ENCODE measurements at places on chromosomes 4 and X.

GRCh38 chrX:152821145-152821765, 9.3 kb downstream of the CETN2 start:
- DNase-seq, result no peak

DNA sequence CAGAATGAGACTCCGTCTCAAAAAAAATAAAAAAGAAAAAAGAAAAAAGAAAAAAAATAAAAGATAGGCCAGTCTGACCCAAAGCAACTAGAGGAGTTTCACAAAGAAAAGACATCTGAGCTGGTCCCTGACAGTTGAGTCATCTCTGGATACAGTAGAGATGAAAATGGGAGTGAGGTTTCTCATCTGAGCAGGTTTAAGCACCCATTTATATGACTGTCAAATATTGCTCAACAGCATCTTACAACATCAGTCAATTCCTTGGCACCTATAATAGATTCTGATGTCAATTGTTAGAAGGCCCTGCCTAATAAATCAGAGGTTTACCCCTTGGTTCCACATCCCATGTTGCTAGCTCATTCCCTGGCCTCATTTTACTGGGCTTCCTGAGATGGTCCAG, 490.5 kb downstream of the MAGEE1 start:
- DNase-seq, result no peak

GRCh38 chr4:80876810-80877209, 153.7 kb upstream of the BMP3 start:
- no peak for DNase-seq

- no peak for DNase-seq
Measured at GRCh38 chrX:21375708-21376009, 1.4 kb downstream of the CNKSR2 start.

DNA sequence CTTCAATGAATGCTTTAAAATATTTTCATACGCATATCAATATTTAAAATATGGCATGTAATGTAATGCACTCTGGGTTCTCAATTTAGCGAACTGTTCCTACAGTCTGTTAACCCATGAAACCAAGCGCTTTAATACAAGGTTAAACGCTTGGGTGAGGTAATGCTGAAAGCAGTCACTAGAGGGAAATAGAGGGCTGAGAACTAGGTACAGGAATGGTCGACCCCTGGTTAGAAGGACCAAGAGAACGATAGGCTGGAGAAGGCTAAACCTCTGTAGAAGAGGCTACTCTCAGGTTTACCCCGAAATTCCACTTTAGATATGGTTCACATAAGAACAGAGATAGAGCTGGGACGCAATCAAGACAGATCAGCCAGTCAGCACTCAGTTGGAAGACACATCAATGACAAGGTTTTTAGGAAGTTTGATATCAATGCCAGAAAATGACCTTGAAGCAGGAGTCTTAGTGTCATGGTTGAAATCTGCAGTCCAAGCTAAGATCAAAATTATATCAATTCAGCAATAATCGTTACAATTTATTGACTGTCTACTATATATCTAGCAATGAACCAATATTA, 26.9 kb downstream of the ARSJ start:
- DNase-seq, result peak; percentile 42

- no peak for DNase-seq
Measured at GRCh38 chr4:76706581-76706980, 191.4 kb downstream of the SOWAHB start.

DNA sequence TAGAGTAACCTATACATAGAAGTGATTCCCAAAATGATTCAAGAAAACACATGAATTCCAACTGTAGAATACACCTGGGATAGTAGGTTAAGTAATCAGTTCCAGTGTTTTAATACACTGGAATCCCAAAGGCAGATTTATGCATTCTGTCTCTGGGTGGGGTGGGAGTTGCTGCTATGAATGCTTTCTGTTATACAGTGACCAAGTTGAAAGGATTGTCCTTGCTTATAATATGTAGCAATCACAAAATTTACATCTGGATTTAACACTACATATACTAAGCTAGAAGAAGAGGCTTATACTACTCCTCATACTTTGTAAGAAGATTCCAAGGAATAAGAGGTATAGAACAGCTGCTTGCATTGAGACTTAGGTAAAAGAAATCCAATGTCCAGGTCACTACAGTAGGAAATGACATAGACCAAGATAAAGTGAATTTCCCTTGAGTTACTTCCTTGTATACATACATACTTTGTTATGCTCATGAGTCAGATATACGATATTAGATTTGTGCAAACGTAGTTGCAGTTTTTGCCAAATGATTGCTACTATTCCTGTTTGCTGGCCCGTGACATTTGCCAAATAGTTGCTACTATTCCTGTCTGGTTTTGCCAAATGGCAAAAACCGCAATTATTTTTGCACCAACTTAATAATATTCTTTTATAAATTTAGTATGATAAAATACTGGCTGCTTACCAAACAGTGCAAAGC, 210.5 kb upstream of the DIAPH2 start:
- no peak for DNase-seq

Data from CD4-positive, alpha-beta T cell treated with Interleukin-4 for 1 hour (primary cell).